Umbilical cord (tissue), 2 donors: ENCODE measurements at places on chromosomes 1 and 21.

- no peak for DNase-seq
Observed at GRCh38 chr1:193543259-193543658, 356.8 kb upstream of the B3GALT2 start.

- peak; percentile 14 for DNase-seq
Observed at GRCh38 chr1:219279017-219279770, 105.5 kb downstream of the LYPLAL1 start.

- no peak for DNase-seq
Observed at GRCh38 chr1:219391297-219391696, 217.6 kb downstream of the LYPLAL1 start.

DNA sequence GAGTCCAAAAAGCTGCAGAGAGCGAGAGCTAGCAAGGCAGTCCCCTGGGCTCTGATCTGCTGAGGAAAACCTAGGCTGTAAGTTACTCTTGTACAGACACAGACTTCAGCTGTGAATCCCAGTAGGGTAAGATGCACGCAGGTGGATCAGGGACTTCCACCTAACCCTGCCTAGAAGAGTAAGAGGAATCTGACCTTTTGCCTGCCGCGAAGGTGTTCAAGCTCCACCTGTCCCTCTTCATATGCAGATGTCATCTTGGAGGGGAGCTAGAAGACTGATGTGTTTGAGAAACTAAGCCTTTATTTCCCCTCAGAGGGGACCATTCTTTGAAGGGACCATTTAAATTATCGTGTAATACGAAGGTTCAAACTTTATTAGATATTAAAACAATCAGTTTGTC is 108.6 kb upstream of the USP24 start:
- DNase-seq, result no peak

GRCh38 chr21:35048706-35049617 is at the start of gene RUNX1:
Gene RUNX1, minus strand, starts transcription at chr21:35049302.
- peak; percentile 43 for DNase-seq

GRCh38 chr1:171343727-171344472 is 29.9 kb downstream of the FMO4 start:
- DNase-seq, result no peak

GRCh38 chr1:25685938-25686665 is 69.5 kb downstream of the MAN1C1 start:
- DNase-seq, result no peak

- peak; percentile 31 for DNase-seq
Observed at GRCh38 chr1:39901464-39901713, 328 bp downstream of the MYCL start.

- no peak for DNase-seq
Observed at GRCh38 chr1:33586106-33586505, 113.7 kb downstream of the ZSCAN20 start.

DNA sequence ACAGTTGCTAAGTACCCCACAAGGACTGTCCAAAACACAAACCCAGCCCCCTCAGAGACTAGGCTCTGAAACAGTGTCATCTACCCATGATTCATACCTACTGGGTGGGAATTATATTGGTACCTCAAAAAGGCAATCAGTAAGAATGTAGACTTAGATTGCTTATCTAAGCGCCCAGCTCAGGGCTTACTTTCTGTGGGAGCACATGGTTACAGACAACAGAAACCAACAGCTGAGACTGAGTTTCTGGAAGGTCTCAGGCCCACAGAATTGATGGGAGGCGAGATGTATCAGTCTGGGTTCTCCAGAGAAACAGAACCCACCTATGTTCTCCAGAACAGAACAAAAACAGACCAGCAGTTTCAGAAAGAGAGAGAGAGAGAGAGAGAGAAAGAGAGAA is 147.3 kb upstream of the KAZN start:
- no peak for DNase-seq

- peak; percentile 42 for DNase-seq
Observed at GRCh38 chr1:12636098-12636950, 7.6 kb upstream of the AADACL4 start.

GRCh38 chr1:246338546-246338945 is 168.5 kb downstream of the SMYD3 start:
- DNase-seq, result no peak

GRCh38 chr1:208880433-208881100 is 636.4 kb upstream of the PLXNA2 start:
- peak; percentile 6 for DNase-seq

DNA sequence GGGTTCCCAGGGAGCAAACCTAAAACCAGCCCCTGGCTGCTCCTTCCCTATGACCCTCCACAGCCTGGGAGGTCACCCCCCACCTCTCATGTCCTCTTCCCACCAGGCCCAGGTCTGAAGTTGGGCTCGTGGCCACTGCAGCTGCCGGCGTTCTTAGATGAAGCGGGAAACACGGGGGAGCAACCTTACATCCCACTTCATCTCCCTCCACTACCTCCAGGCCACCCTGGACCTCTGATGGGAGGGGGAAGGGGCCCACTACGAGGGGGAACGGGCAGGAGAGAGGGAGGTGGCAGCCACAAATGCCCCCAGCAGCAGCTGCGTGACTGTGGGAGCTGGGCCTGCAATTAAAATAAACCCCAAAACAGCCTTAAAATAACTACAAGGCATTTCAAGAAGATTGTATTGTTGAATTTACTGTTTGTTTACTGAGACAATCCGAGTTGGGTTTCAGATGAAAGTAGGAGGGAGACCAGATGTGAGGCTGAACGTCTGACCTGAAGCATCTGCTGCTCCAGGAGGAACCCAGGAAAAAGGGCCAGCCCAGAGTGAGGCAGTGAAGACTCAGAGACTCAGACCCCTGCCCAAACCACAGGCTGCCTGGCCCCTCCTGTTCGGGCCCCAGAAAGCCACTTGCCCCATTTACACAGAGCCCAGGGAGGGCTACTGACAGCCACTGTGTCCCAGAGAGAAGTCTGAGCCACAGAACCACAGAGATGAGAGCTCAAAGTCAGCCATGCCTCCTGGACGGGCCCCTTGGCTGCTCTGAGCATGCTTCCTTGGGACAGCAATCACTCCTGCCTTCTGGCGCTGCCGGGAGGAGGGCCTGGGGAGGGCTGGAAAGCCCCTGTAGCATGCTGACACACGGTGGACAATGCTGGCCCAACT is 59.8 kb downstream of the GLIS1 start:
- DNase-seq, result peak; percentile 10

- no peak for DNase-seq
Observed at GRCh38 chr1:101257500-101258325, 20.9 kb downstream of the S1PR1 start.

GRCh38 chr1:107912656-107913055 is 52.3 kb downstream of the VAV3 start:
- no peak for DNase-seq

DNA sequence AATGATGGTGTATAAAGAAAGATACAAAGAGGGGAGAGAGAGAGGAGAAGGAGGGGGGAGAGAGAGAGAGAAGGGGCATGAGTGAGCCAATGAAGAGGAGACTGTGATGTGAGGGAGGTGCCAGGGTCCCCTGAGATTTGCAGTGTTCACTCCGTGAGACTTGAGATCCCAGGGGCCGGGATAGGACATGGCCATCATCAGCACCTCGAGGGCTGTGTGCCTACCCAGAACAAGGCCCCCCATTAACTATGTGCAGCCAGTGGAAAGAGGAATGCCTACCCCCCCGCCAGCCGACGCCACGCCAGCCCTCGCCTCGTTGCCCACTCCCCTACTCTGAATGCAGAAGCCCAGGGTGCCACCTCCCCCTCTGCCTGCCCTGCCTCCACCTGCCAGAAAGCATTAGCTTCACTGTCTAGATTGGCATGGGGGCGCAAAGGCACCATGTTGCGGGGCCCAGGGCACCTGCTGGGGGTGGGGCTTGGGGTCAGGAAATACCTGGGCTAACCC is 14.8 kb downstream of the LGR6 start:
- no peak for DNase-seq

GRCh38 chr21:45431781-45432572 is 27.0 kb downstream of the COL18A1 start:
- no peak for DNase-seq

- no peak for DNase-seq
Observed at GRCh38 chr1:182643699-182644098, 39.5 kb upstream of the RGS16 start.

GRCh38 chr1:9413877-9414213 is 121.2 kb downstream of the SPSB1 start:
- DNase-seq, result peak; percentile 89

GRCh38 chr1:152519851-152520250 is 5.6 kb downstream of the CRCT1 start:
- no peak for DNase-seq

DNA sequence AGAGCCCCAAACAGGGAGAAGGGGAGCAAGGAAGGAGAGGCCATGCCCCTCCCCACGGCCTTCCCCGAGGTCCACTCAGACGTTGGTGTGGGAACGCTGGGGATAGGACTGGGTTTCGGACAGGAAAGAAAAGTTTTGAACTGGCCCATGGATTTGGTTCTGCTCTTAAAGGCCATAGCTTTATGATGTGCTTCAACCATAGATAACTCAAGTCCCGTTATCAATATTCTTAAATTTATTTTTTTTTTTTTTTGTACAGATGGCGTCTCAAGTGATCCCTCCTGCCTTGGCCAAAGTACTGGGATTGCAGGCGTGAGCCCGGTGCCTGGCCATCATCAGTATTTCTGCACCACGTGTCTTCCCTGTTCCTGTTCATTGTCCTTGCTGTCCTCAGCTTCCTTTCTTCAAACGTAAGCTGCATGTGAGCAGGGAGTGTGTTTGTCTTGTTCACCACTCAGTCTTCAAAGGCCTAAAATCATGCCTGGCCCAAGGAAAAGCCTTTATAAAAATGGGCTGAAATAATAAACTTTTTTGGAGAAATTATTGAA is 820 bp upstream of the KRTAP10-1 start:
- DNase-seq, result no peak

DNA sequence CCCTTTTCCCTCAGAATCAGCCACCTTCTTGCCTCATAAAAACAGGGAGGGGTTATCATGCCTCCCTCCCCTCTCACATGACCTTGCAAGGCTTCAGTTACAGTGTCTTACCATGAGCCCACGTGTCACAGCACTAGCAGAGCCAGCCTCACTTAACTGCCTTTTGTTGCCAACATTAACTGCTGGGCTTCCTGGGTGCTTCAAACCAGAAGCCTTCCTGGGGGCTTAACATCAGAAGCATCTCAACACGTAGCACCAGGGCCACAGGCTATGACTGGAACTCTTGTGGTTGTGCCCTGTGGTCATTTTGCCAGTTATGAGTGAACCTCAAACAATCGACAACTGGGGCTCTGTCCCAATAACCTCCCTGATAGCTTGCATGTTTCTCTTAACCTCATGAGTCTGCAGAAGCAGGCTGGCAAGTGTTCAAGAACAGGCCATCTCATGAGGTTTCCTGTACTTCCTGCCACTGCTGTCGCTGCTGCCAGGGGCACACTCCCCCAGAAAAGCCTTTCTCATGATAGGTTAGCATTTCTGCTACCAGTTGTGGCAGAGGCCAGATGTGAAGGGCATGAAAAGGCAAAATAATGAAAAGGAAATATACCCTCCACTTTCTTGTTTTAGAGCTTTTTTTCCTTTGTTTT is 132.2 kb downstream of the GLUL start:
- peak; percentile 15 for DNase-seq

DNA sequence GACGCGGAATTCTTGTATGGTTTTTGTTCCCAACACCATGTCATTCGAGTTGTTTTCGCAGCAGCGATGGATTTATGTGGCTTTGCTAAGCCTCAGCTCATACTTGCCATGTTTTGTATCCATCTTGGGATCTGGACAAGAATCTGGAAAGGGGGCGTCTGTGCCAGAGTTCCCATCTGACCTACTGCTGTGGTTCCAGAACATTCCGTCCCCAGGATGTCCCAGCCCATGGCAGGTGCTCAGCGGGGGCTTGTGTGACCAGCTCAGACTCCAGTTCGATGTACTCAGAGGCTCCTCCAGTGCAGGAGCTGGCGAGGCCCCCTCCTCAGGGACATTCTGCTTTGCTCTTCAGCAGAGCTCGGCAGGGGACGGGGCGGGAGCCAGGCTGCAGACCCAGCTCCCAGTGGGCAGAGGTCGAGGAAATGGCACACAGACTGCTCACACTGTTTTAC is 24.0 kb upstream of the ADARB1 start:
- peak; percentile 91 for DNase-seq

GRCh38 chr21:41877901-41878830 is 978 bp downstream of the PRDM15 start:
- peak; percentile 34 for DNase-seq

DNA sequence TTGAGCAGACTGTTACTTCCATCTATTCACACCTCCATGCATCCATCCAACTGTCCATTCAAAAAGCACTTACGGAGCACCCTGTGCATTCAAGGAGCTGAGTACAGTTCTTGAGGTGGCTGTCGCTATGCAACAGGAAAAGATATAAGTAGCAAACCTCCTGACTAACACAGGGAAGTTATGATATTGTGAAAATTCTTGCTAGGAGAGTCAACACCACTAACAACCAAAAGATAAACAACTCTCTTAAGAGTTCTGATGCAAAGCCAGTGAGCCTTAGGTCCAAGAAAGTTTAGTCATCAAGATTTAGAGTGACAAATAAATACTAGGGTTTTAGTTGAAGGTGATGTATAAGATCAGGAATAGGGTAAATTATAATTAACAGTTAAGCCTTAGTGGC is 44.5 kb upstream of the TRIM45 start:
- no peak for DNase-seq

- peak; percentile 49 for DNase-seq
Observed at GRCh38 chr1:113976609-113977278, 2.5 kb upstream of the OLFML3 start.

- no peak for DNase-seq
Observed at GRCh38 chr1:3657096-3657475, 4.8 kb downstream of the TP73 start.

- no peak for DNase-seq
Observed at GRCh38 chr1:59282951-59283350, 13.9 kb upstream of the FGGY start.

GRCh38 chr1:30444850-30445249 is 278.5 kb downstream of the MATN1 start:
- no peak for DNase-seq

GRCh38 chr1:16986560-16986959 is 6.1 kb upstream of the MFAP2 start:
- no peak for DNase-seq

DNA sequence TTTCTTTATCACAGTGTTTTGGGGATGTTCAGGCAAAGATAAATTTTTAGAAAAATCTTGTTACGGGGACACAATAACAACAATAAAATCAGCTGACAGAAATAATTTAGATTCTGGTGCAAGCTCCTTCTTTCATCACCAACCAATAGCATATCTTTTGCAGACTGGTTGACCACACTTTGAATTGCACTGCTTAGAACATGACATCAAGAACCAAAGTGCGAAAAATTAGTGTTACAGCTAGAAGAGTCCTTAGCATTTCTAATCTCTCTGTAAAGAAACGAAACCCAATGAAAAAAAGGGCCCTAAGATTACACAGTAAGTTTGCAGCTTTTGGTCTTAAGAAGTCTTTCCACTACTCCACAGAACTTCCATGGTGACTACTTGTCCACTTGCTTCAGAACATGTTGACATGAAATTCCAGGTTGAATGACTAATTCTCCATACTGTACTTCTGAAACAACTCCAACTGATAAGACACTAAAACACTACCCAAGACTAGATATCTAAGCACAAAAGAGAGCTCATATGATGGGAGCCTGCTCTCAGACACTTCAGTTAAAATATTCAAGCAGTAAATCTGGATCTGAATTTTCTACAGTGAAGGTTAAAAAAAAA is 31.3 kb downstream of the XKR8 start:
- DNase-seq, result no peak
